SJSA1 (cell line): ENCODE measurements at places on chromosomes 5 and 9. TPM values are rescaled to one million over a fixed set of nuclear protein-coding genes. Genes with fewer than 3 reads are reported as not detected.

The F2RL1 gene
- total RNA-seq: 0.41 and 1.2 TPM in 2 replicates

The PCDHB13 gene
- 1.3 and 1.7 TPM in 2 replicates for total RNA-seq

The SLC6A19 gene
- 0.03 TPM in 1 of 2 replicates, not detected in the other for total RNA-seq

The ACTL7B gene
- total RNA-seq: not detected in 2 replicates

The SPOCK1 gene
- total RNA-seq: 0.95 TPM in 1 of 2 replicates, not detected in the other

The DAB2IP gene
- total RNA-seq: 1.2 and 2.8 TPM in 2 replicates

The TUBB4B gene
- total RNA-seq: 229 and 232 TPM in 2 replicates

- DNase-seq: no peak
Observed at GRCh38 chr5:34652914-34653313, 3.2 kb upstream of the RAI14 start.

GRCh38 chr5:127019928-127020327, 10.4 kb downstream of the MARCHF3 start:
- no peak for DNase-seq

DNA sequence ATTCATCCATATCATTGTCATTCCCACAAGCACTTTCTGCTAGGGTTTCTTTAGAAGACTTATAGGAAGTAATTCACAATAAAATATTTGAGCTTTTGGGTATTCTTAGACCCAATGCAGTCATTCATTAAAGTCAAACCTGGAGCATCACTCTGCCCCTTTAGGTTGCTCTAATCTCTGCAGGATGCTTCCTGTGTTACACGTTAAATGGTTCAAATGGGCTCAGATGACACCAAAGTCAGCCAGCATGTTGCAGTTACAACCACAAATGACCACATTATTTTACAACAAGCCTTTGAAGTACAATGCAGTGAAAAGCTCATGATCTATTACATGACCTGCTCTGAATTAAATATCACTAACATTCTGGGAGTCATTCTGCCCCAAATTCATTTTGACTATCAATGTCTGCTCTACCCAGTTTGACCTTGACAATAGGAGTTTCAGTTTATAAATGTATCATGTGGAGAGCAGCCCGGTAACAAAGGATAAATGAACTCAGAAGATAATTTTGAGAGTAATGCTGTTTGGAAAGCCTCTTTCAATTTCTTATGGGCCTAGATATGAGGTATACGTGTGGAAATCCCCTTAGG, 668.6 kb upstream of the DMAC1 start:
- no peak for DNase-seq

- no peak for DNase-seq
Observed at GRCh38 chr5:11596657-11597071, 307.6 kb downstream of the CTNND2 start.

DNA sequence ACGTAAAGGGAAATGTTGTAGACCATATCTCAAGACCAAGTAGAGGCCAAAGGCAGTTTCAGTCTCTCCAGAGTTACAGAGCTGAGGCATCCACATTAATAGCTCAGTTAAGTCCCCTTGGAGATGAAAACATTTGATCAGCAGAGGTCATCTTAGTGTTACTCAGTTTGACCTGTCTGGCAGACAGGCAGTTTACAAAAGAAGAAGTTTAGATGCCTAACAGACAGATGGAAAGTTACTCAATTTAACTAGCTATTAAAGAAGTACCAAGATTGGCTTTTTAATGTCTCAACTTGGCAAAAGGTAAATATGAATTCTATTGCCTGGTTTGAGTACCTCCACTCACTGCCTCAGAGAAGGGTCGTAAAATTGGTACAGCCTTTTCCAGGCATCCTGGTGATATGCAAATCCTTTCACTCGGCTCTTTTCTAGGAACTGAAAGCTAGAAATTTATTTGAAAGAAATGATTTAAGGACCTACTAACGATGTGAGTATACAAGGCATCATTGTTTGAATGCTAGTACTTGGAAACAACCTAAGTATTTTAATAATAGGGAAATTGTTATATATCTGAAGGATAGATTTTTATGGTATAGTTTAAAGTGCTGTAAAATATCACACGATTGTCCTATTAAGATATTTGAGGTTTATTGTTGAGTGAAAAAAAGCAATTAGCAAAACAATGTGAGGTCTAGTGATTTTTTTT, 14.8 kb downstream of the ACO1 start:
- DNase-seq: no peak

GRCh38 chr9:136045595-136046553, 49.2 kb downstream of the NACC2 start:
- no peak for DNase-seq
